NCI-H187 (cell line): ENCODE measurements at places on chromosomes 6 and 20.

- DNase-seq: no peak
These were observed 75.8 kb downstream of the CDH22 start for GRCh38 chr20:46232539-46232938.

DNA sequence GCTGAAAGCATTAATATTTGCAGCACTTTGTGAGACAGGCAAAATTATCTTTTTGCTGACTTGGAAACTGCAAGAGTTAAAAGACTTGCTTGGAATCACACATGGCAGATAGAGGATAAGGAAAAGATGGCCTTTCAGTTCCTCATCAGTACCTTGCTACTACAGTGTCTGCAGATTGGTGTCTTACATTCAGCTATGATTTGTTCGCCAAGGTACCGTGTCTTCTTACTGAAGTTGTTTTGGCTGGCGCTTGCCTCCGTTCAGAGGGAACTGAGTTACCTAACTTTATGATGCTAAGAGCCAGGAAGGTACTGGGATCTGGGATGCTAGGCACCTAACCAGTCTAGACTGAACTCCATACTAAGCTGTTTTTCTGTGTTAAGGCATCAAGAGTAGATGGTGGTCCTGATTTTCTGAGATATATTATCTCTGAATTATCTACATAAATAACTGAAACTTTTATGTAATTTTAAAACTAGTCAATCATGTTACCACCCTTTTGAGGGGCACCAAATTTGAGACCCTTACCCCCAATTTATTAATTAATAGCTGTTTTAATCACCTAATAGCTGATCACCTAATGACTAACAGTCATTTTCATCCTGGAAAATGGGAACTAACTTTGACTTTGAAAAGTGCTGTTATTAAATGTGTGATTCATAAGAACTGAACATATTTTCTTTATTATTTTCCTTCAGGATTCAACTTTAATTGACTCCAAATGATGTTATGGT, 2.5 kb downstream of the WTAP start:
- DNase-seq: no peak

GRCh38 chr6:52089758-52090348, 2.4 kb upstream of the PKHD1 start:
- no peak for DNase-seq

DNA sequence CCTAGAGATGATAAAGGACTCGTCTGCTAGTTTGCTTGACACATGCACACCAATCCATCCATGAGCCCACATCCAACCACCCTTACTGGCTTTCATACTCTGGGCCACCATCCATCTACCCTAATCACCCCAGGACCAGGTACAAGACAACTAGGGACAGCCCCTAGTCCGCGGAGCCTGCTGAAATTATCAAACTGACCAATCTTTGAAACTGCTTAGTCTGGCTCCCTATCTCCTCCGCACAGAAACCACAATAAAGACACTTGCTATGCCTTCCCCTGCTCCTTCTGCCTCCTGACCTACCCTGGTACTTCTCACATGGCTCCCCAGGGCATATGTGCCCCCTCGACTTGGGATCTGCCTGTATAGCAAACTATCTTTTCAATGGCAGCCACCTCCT, 33.1 kb downstream of the PXDC1 start:
- no peak for DNase-seq

GRCh38 chr6:79928478-79928998, 18.8 kb downstream of the ELOVL4 start:
- no peak for DNase-seq

DNA sequence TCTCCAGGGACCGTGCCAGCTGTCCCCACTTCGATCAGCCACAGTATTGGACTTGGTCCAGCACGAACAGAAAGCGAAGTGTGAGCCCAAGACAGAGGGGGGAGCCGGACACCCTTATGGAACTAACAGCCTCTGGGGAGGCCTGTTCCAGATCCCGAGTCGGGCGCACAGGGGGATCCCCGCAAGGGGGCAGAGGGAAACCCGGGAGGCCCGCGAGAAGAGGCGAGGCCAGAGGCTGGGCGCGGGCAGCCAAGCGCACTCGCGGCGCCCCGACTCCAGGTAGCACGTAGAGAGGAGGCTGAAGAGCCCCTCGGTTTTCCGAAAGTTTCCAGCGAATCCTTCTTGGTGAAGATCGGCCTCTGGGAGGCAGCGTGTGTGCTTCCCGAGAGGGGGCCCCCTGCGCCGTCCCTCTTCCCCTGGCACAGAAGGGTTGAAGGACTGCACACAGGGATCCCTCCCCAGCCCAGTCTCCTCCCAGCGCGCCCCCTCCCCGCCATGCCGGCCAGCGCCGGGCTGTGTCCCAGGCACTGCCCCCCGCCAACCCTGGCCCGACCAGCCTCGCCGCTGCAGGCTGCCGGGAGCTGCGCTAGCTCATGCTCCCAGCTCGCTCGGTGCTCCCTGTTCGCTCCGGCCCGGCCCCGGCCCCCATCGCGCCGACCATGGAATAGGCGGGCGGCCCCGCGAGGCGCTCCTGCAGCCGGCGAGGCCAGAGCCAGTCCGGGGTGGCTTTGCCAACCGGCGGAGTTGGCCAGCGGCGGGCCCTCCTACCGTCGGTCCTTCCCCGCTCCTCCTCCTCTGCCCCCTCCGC, 577 bp upstream of the SLC24A3 start:
- no peak for DNase-seq

DNA sequence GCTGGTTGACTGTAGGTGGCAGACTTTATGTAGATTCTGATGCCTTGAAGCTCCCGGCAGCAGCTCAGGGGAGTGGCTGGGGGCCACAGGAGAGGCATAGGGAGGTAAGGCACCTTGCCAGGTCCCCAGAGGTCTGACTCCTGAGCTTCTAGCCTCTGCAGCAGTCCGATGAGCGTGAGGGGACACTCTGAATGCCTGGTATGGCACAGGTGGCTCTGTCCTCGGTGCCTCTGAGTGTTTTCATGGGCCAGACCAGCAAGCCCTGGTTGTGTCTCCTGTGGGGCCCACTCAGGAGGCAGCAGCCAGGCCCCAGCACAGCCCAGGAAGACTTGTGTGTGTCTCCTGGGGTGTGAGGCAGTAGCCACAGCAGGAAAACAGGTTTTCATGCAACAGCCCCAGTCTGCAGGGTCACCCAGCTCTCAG, 39.7 kb upstream of the IRF4 start:
- DNase-seq: no peak

GRCh38 chr6:64737418-64737817, 969.6 kb downstream of the EYS start:
- no peak for DNase-seq

GRCh38 chr6:2949121-2949520, 22.2 kb downstream of the SERPINB6 start:
- no peak for DNase-seq

- no peak for DNase-seq
These were observed 5.2 kb downstream of the SYTL3 start for GRCh38 chr6:158654960-158655489.

DNA sequence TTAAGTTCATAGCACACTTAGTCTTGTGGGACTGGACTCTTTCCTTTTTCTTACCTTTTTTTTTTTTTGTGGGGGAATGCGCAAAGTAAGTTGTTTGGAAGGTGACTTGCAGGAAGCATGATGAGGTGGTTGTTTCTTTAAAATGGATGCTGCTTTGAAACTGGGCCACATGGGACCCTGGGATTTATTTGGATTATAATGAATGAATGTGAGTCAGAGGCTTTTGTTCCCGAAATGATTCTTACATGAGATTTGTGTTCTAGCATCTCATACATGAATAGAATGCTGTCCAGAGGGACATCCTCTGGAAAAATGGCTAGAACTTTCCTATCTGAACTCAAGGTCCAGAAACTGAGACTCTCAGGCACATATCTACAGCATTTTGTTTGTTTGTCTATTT, 236.6 kb upstream of the RNF24 start:
- no peak for DNase-seq

DNA sequence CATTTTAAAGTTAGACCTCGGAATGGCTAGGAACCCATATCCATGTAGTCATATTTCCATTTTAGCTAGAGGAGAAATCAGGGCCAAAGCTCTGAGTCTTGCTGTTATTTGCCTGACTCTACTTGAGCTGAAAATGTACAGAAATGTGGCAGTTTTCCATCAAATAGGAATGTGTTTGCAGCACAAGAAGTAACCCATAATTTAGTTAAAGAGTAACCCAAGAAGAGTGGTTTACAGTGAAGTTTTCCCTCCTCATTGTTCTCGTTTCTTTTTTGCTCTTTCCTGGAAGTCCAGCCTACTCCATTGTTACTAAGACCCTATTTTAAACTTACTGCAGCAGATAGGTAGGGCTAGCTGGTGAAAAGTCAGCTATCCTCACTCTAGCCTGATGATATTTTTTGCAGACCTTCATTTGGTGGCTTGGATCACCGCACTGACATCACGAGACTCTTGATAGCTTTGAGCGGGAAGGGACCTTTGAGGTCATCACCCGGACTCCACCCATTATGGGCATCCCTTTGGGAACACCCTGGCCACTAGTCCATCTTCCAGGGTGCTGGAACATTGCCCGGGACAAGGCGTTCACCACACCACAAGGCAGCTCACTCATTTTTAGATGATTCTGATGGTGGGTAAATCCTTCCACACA, 28.0 kb upstream of the ADGRF5 start:
- no peak for DNase-seq

DNA sequence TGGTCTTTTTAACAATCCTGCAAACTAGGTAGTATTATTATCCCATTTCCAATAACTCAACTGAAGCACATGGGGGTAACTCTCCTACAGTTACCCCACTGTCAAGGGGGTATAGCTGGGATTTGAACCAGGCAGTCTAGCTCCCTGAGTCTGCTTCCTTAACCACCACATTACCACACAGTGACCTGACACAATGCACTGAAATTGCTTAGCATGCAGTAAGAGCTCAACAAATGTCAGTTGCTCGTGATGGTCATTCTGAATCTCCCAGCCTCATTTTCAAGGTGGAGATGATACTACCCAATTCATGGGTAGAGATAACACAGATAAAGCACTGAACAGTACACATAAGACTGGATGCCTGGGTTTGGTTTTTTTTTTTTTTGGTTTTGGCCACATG, 193.2 kb upstream of the MYLIP start:
- no peak for DNase-seq

DNA sequence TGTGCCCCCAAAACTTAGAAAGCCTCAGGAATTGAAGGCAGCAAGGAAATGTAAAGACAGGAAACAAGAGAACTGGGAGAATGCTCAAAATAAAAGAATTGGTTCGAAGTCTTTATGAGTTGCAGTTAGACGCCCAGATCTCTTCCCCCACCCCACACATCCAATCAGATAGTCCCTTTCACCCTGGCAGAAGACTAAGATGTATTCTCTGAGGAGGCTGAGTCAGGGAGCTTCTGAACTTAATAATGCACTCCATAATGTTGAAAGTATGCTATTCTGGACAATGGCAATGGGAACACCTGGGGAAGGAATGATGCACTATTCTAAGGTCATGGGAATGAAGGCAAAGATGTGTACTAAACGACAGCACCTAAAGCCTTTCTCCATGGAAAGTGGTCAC, 173.6 kb downstream of the MTFR2 start:
- DNase-seq: no peak

GRCh38 chr20:19659448-19659847, 98.6 kb upstream of the RIN2 start:
- DNase-seq: no peak

- DNase-seq: no peak
These were observed 22.7 kb downstream of the RCAN2 start for GRCh38 chr6:46468403-46469010.

- DNase-seq: no peak
These were observed 192.2 kb downstream of the TPBG start for GRCh38 chr6:82555801-82556200.

DNA sequence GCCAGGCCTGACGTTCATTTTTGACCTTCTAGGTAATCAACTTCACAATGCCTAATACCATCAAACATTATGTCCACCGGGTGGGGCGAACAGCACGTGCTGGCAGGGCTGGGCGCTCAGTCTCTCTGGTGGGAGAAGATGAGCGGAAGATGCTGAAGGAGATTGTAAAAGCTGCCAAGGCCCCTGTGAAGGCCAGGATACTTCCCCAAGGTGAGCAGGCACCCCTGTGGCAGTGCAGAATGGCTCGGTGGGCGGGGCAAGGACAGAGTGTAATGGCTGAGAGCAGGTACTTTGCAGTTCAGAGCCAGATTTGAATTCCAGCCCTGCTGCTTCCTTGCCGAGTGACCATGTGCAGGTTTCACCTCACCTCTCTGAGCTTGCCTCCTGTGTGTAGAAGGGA, 17.1 kb downstream of the DDX27 start:
- no peak for DNase-seq

DNA sequence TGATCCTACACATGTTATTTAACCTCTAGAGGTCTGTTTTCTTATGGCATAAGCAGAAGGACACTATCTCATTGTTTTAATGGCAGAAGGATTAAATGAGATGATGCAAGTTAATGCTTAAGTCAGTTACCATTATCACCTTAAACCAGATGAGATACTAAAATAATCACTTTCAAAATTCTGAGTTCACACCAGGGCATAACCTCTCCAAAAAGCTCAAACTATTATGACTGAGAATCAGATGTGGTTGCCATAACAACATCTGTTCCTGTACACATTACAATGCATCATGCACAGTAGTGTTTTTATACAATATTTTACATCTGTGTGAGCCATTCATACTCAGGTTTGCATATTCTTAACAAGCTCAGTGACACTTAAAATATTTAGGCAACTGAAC, 10.2 kb downstream of the ADNP start:
- no peak for DNase-seq

GRCh38 chr6:32131439-32131948, 1.4 kb upstream of the FKBPL start:
- no peak for DNase-seq

- no peak for DNase-seq
These were observed 12.5 kb upstream of the TMEM242 start for GRCh38 chr6:157335829-157336228.

DNA sequence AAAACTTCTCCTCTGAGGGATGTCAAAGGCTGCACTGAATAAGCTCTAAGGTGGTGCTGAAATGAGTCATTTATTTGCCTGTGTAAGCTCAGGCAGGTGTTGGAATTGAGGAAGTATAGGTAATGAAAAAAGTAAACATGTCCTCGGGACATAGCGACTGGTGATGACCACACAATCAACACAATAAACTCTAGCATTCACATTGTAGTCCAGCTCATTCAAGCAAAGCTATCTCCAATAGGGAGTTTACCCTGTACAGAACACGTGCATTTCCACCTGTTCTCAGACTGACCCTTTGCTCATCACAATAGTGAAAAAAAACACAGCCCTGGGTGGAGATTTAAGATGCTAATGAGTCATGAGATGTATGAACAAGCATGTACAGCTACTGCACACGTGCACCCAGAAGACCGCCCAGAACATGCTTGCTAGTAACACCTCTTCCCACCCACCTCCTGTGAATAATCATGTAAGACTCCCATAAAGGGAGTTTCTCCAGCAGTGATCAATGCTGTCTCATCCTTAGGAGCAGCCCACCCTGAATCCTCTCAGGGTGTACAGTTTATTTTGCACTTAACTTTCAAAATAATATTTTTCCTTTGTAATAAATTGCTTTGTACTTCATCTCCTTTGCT, 33.0 kb upstream of the POU5F1 start:
- DNase-seq: no peak
